ENCODE measurements at places on chromosomes 11 and 22.

DNA sequence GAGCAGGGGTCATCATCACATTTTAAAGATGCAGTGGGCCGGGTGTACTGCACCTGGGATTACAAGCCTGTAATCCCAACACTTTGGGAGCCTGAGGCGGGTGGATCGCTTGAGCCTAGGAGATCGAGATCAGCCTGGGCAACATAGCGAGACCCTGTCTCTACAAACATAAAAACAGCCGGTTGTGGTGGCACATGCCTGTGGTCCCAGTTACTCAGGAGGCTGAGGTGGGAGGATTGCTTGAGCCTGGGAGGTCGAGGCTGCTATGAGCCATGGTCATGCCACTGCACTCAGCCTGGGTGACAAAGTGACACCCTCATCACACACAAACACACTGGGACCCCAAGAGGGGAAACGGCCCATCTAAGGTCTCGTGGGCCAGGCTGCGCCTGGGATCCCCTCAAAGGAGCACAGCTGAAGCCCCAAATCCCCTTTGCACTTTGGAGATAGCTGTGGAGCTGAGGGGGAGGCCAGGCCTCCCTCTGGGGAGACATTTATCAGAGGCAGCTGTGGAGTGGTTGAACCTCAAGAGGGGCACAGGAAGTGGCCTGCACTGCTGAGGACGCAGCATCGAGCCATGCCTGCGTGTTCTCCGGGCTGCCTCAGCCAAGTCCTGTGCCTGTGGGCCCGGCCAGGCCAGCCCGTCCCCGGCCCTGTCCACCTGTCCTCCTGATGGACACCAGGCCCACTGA is 27.5 kb downstream of the OSBPL5 start:
- no peak for DNase-seq

DNA sequence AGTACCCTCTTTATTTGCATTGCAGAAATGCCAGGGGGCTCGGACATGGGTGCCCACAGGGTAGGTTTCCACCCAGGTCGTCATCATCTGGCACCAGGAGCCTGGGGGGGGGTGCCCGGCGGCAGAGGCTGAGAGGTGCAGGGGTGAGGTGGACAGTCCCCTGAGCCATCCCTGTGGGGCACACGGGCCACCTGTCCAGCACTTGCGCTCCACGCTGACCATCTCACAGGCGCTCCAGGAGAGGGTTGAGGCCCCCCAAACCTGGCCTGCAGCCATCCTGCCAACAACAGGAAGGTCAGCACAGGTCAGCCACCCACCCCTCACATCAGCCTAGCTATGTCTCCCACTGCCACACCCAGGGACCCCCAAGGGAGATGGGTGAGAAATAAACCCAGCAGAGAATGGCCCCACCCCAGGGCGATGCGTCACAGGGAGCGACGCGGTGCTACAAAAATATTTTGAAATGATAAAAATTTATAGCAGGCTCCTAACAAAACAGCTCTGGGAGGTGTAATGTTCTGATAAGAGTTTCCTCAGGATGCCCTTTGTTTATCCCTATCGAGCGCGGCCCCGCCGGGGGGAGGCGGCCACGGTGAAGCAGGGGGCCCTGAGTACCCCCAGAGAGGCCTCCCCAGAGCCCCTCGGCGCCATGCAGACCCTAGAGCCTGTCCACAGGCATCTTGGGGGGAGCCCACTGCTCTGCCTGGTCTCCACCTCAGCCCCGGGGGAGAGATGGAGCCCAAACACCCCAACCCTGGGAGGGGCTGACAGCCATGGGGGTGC is 21.0 kb upstream of the GNB1L start:
- peak; percentile 1 for DNase-seq

DNA sequence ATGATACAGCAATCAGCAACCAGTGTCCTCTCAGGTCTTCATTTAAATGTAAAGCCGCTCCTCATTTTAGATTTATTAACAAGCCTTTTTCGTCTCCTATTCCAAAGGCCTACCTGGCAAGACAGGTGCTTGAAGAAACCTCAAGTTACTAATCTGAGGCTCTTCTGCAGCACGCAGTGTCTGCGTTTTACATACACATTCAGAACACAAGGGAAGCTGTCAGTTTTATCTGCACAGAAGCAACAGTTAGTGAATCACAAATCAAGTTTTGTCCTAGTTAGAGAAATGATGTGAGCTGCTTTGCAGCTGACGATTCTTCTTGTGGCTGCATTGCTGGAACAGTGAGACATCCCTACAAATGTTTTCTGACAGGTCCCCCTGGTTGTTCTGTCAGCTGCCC is 308.8 kb upstream of the NARS2 start:
- DNase-seq = no peak

DNA sequence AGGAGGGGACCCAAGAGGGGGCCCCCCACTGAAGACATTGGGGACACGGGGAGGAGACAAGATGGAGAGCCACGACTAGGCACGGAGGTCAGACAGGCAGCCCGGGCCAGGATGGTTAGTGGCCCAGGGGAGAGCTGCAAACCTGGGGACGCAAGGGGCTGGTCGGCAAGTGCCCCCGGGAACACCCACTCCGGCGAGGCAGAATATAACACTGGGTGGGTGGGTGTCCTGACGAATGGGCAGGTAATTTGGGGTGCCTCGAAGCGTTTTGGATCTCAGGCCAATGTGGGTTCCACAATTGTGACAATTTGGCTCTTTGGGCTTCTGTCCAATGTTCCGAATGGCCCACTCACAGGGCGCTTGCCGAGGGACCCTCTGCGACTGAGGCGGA is 9.9 kb downstream of the IGF2 start:
- DNase-seq = no peak

Data from stimulated activated CD4-positive, alpha-beta T cell treated with anti-CD3 and anti-CD28 coated beads, Interleukin-4, amount 100 ng/mL, for 1 hour (primary cell).